ENCODE measurements at places on chromosomes 5 and 9. TPM values are rescaled to one million over a fixed set of nuclear protein-coding genes. Genes with fewer than 3 reads are reported as not detected.

HAVCR2 gene
- 30.7 TPM for total RNA-seq

DNA sequence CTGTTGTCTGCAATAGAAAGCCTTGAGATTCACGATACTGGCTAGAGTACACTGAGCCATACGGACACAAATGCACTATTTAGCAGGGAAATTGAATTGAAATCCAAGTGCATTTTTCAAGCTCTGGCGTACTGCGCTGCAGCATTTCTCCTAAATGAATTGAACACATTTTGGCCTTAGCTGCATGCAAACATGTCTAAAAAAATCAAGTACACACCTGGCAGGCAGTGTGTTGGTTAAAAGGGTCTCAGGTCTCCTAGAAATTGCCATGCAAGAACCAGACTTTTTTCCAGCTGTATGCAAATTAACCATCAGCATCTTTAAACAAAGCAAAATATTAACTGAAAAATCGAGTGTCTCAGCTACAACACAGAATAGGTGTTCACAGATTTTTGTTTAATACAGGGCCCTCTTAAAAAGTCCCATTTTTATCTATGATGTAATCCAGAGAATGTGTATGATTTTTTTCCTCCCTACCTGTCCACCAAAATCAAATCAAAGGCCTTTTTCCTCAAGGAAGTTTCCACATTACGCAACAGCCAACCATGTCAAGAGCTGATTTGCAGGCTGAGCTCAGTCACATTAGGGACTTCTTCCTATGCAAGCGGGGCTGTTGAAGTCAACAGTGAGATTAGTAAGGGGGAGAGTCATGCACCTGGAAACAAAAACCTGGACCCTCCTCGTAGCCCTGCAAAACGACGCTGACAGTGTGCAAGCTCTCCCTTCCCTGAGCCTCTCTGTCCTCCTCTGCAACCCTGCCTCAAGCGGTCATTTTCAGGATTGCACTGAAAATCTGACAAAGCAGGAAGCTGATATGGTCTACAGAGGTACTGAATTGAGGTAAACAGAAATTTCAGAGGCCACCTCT is 14.1 kb upstream of the SFXN1 start:
- peaks cover 4% of the 10 kb centered on the region for H3K4me1 ChIP-seq
- no peaks in the 10 kb centered on the region for H3K36me3 ChIP-seq
- peaks cover 6% of the 10 kb centered on the region for H3K27me3 ChIP-seq
- no peak for DNase-seq
- no peak overlapping the region for H3K4me3 ChIP-seq

ACTL7A gene
- total RNA-seq = not detected

GRCh38 chr5:161414896-161415295 is 131.6 kb downstream of the GABRB2 start:
- H3K4me1 ChIP-seq = no peaks in the 10 kb centered on the region
- H3K27me3 ChIP-seq = no peaks in the 10 kb centered on the region
- H3K4me3 ChIP-seq = no peak overlapping the region
- no peak for DNase-seq
- no peaks in the 10 kb centered on the region for H3K36me3 ChIP-seq

- H3K4me3 ChIP-seq = no peak overlapping the region
- DNase-seq = no peak
- no peaks in the 10 kb centered on the region for H3K27me3 ChIP-seq
- H3K36me3 ChIP-seq = no peaks in the 10 kb centered on the region
- no peaks in the 10 kb centered on the region for H3K4me1 ChIP-seq
- no peak overlapping the region for H3K27ac ChIP-seq
Observed at GRCh38 chr9:124707666-124708065, 63.4 kb downstream of the NR6A1 start.

DNA sequence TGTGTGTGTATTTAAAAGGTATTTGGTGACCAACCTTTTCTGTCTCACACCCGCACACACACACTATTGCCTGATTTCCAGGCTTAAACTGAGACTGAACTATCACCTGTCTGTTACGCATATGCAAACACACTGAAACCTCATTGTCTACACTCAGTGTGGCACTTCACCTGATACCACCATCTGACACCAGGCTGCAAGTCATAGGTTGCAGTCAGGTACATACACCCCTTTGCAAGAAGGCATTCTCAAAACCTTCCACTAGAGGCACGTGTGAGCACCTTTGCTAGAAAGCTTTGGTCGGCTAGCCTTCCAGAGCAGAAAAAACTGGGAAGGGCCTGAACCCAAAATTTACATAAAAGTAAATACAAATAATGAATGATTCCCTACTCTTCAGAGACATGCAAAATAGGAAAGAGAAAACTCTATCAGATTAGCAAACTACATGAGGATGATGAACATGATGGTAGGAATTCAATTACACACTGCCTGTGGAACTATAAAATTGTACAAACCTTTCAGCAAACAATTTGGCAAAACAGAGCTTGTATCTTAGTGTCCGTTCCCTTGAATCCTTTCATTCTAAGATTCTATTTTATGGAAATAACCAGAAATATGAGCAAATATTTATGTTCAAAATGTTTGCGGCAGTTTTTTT is 5.9 kb upstream of the FOXD1 start:
- H3K4me1 ChIP-seq = peaks cover 9% of the 10 kb centered on the region
- H3K4me3 ChIP-seq = no peak overlapping the region
- peaks cover 88% of the 10 kb centered on the region for H3K27me3 ChIP-seq
- DNase-seq = no peak
- H3K36me3 ChIP-seq = no peaks in the 10 kb centered on the region

Data from upper lobe of right lung (tissue), 1 donor.